ENCODE measurements at places on chromosomes 12 and 14.

GRCh38 chr12:120710805-120711296 lies 593 bp downstream of the UNC119B start:
- peak; percentile 36 for DNase-seq

GRCh38 chr14:103332143-103332919 lies 1.7 kb upstream of the EIF5 start:
- no peak for DNase-seq

- DNase-seq = no peak
Measured at GRCh38 chr12:25308756-25309155, 58.0 kb upstream of the KRAS start.

GRCh38 chr12:68237619-68238018 lies 12.0 kb upstream of the IL26 start:
- DNase-seq = no peak

Measured in activated CD4-positive, alpha-beta T cell treated with anti-CD3 and anti-CD28 coated beads, Interleukin-2, amount 50 U/mL, for 48 hours (primary cell).